Skin of body (tissue), 3 donors: ENCODE measurements at places on chromosomes 2 and 18. TPM values are rescaled to one million over a fixed set of nuclear protein-coding genes. Genes with fewer than 3 reads are reported as not detected.

FBXO36 gene
- total RNA-seq = 4.5 TPM

B3GNT2 gene
- 25.4 TPM for total RNA-seq

MAPRE2 gene
- 23.3 TPM for total RNA-seq

SLC16A14 gene
- total RNA-seq = 8.2 TPM

NT5C1B gene
- not detected for total RNA-seq

SCYGR4 gene
- total RNA-seq = 0.89 TPM

- DNase-seq = no peak
These were observed 250.5 kb downstream of the TFCP2L1 start for GRCh38 chr2:121034551-121034950.

- no peak for DNase-seq
These were observed 61.0 kb downstream of the ZAP70 start for GRCh38 chr2:97774425-97774824.

- no peak for DNase-seq
These were observed 313.6 kb downstream of the SLC8A1 start for GRCh38 chr2:40138314-40138713.

DNA sequence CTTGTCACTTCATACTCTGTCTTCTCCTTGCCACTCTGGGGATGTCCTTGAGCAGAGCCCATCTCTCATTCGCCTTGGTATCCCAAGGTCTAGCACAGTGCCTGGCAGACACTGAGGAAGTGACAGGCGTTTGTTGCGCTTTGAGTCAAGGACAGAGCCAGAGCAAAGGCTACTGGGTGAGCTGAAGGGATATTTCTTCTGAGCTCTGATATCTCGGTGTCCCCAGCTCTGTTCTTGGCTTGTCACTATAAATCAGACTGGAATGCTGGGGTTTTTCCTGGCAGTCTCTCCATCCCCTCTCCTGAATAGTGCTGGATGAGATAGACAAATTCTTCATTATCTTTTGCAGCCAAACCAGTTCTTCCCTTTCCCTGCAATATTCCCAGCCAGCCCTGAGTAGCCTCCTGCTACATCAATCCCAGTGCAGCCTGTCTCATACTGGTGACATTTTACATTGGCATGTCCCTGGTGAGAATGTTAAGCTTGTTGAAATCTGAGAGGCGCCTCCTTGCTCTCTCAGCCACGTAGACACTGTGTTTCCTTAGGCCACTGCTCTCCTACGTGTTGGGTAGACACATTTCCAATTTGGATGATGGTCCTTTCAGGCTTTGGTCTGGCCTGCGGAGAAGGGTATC is 61.7 kb downstream of the CTIF start:
- no peak for DNase-seq

DNA sequence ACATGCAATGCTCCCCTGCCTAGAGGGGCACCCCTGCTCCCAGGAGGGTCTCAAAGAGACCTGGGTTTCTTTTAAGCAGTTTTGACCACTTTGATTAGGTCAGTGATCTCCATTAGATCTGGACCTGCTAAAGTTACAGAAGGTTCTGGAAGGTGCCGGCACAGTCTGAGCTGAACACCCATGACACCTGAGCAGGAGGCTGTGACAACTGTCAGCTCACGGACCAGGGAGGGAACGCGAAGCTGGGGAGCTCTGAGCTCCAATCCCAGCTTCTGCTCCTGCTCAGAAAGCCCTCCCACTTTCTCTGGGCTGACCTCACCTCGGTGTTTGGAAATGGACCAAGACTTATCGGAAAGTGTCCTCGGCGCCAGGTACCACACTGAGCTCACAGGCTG is 113.8 kb downstream of the NFATC1 start:
- no peak for DNase-seq

- no peak for DNase-seq
These were observed 144.2 kb upstream of the NABP1 start for GRCh38 chr2:191533693-191534180.

DNA sequence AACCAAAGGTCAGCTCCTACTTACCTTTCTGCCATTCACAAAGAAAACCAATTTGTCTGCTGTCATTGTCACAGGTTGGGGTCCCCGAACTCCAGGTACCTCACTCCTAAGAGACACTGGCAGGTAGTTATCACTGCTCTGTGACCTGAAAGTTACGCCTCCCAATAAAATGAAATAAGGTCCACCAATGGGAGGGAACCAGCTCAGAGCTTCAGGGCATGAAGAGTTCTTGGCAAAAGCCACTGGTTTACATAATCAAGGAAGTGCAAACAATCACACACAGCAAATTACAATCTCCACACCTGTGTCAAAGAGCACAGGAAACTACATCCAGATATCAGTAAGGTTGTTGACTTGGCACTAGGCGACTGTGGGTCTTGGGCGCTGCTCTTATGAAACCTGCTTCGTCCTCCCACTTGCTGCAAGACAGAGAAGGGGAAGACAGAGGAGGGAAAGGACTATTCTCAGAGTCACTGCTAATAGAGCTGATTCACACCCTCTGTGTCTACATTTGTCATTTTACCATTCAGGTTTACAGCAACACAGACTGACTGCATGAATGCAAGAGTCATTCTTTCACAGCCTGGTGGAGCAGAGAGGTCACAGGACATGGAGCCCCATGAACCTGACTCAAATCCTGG is at the start of gene XDH:
Gene XDH (minus strand): TSS at position 142 of the 641 bp plus-strand sequence. CDS start 76 bp downstream, at position 66.
- no peak for DNase-seq

DNA sequence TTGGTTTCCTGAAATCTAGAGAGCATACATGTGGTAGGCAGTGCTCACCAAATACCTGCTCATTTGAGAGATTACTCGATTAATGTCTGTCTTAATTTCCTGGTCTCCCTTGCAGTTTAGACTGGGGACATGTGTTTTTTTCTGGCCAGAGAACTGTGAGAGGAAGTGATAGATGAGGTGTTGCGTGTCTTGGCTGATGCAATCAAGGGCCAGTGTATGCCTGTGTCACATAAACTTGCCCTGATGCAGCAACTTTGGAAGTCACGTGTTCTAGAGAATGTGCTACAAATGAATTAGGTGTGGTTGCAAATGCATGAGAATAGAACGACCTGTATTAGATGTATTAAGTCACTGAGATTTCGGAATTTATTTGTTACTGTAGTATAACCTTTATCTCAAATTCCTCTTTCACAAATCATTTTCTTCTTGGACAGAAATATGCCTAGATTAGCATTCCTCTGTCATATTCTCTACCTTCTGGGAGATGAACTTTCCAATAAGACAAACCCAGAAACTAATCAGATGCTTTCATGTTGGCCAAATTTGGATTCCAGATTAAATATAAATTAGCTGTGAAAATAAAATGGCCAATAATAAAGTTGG is 9.9 kb upstream of the IL1A start:
- peak; percentile 8 for DNase-seq

GRCh38 chr2:158743466-158743865 is 51.7 kb upstream of the DAPL1 start:
- DNase-seq = no peak

- DNase-seq = peak; percentile 17
These were observed 42.3 kb downstream of the SLC4A1AP start for GRCh38 chr2:27705851-27706622.

GRCh38 chr2:29336341-29337241 is 221.4 kb downstream of the CLIP4 start:
- peak; percentile 10 for DNase-seq

- DNase-seq = no peak
These were observed 155.9 kb downstream of the WDPCP start for GRCh38 chr2:63432373-63432772.

- DNase-seq = no peak
These were observed 840 bp upstream of the PSD4 start for GRCh38 chr2:113172721-113173541.

- no peak for DNase-seq
These were observed 642.3 kb upstream of the SYT4 start for GRCh38 chr18:43919551-43919950.

DNA sequence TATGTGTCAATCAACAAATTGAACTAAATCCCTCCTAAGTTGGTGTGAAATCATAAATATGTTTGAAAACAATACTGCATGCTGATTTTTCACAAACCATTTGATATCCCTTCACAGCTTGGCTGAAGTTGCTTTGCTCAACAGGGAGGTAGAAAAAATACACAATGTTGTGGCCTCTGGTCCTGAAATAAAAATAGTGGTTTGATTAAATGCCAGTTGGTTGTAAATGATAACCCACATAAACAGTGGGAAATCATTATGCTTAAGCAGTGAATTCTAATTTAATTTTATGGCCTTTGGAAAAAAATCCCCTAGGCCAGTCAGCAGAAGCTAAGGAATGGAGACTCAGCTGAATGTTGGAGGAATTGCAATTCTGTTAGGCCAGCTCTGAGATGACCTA is 359.4 kb upstream of the CWC22 start:
- no peak for DNase-seq

- no peak for DNase-seq
These were observed 53.8 kb downstream of the LRPPRC start for GRCh38 chr2:43941966-43942365.

GRCh38 chr2:111930409-111930808 is 32.0 kb downstream of the MERTK start:
- DNase-seq = no peak

- no peak for DNase-seq
These were observed 33.3 kb downstream of the UXS1 start for GRCh38 chr2:106160786-106161261.

- DNase-seq = no peak
These were observed 1250.7 kb upstream of the FAM98A start for GRCh38 chr2:34849827-34850226.

DNA sequence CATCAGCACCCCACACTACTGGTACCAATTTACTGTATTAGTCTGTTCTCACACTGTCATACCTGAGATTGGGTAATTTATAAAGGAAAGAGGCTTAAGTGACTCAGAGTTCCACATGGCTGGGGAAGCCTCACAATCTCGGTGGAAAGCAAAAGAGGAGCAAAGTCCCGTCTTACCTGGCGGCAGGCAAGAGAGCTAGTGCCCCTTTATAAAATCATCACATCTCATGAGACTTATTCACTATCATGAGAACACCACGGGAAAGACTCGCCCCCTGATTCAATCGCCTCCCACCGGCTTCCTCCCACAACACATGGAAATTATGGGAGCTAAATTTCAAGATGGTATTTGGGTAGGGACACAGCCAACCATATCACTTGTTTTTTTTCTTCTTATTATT is 717.2 kb downstream of the TRIB2 start:
- no peak for DNase-seq

DNA sequence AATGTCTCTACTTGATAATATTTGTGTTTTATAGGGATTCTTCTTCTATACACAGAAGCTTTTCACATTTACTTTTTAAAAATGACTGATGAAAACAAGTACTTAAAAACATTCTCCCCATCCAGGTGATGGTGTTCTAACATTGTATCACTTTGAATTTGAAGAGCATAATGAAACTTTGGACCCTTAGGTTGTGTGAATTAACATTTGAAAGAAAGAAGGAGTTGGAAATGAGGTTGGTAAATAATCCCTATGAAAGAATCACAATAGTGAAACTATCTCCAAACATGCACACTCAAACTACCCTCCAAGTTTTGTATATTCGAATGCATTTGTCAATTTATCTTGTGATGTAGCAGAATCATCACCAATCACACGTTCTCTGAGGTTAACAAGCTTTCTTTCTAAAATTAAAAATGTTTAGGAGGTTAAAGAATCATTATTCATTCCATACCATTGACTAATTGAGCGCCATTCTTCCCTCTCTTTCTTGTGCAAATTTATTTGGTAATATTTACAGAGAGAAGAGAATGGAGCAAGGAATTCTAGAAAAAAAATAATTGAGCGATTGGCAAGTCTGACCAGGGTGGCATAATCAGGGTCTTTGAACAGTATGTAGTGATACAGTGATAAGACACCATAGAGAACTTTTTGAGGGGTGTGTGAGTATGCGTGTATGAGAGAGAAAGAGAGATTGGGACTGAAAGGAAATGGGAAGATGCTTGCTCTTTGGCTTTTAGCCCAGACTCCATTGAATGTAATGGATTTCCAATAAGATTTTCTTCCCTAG is 260.0 kb upstream of the NRXN1 start:
- DNase-seq = no peak

GRCh38 chr2:199011908-199012307 is 445.8 kb downstream of the SATB2 start:
- no peak for DNase-seq

DNA sequence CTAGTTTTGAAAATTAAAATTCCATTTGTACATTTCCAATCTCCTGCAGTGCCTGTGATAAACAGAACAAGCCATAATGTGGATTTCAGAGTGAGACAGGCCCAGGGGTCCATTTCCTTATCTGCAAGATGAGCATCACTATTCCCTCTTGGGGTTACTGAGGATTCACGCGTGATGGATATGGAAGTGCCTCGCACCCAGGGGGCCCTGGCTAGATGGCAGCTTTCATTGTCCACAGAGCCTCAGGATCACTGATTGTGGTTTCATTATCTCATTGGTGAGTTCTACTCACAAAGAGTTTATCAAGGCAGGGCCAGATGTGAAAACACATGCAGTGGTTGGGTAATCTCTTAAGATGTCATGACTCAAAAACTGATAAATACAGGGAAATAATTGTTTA is 11.6 kb downstream of the CNGA3 start:
- DNase-seq = no peak

GRCh38 chr2:102549027-102549426 is 70.3 kb upstream of the SLC9A2 start:
- no peak for DNase-seq

DNA sequence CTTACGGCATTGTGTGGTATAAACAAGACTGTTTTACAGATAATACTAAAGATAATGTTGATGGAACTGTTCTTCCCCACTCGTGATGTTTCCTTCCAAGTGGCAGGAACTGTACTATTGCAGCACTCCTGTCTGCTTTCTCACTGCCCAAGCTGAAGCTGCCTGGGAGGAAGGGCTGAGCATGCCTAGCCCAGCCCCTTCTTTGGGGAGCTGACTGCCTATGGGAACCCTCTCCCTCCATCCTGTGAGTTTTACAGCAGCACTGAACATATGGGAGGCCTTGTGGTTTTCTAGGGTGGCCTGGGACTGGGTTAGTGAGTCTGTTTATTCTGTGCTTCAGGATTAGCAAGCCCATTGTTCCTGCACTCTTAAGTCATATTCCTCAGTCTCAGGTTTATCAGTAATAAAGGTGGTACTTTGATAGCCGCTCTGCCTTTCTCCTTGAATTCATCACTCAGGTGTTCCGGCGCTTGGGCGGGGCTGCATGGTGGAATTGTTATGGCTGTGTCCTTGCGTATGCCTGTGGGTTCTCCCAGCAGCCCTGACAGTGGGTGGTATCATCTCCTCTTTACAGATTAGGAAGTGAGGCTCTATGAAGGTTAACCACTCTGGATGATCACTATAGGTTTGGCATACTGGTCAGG is 379.7 kb downstream of the PTPRM start:
- no peak for DNase-seq

DNA sequence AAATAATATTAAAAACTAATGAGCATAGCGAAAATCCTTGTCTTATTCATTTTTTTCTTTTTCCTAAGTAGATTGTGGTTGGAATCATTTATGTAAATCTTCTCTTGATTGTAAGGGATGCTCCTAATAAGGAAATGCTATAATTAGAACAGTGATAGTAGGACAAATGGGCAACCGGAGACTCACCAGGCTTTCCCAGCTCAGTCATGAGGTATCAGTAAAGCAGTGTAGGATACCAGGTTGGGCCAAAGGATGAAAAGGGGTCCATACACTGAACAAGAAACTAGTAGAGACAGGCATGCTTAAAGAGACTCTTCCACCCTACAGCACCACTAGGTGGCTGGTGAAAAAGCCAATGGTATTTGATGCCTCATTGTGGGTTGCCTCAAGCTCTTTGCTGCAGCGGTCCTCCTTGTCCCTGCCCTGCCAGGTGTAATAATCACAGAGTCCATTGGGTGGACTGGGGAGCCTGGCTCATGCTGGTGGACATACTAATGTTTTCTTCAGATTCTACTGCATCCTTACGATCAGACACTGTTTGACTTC is 71.4 kb upstream of the FAM98A start:
- no peak for DNase-seq
